T-helper 1 cell (primary cell): ENCODE measurements at places on chromosomes 11 and 22.

GRCh38 chr11:35376613-35377012 is 42.7 kb downstream of the SLC1A2 start:
- no peak for DNase-seq

DNA sequence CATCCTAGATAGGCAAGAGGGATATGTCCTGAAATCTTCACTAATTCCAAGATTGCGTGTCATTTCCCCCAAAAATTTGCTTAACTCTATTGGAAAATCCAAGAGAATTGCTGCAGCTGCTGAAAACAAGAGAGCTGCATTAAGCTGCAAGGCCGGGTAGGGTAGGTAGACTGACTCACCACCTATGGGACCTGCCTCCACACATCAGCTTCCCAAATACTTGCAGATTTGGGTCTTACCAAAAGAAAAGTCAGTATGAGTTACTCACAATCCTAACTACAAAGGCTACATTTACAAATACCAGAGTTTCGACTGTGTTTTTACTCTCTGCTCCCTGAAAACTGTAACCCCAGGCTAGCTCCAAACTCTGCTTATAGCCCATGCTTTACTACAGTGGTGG is 142.5 kb upstream of the TEAD1 start:
- DNase-seq = no peak

- no peak for DNase-seq
Measured at GRCh38 chr11:30091737-30092136, 74.9 kb upstream of the KCNA4 start.

DNA sequence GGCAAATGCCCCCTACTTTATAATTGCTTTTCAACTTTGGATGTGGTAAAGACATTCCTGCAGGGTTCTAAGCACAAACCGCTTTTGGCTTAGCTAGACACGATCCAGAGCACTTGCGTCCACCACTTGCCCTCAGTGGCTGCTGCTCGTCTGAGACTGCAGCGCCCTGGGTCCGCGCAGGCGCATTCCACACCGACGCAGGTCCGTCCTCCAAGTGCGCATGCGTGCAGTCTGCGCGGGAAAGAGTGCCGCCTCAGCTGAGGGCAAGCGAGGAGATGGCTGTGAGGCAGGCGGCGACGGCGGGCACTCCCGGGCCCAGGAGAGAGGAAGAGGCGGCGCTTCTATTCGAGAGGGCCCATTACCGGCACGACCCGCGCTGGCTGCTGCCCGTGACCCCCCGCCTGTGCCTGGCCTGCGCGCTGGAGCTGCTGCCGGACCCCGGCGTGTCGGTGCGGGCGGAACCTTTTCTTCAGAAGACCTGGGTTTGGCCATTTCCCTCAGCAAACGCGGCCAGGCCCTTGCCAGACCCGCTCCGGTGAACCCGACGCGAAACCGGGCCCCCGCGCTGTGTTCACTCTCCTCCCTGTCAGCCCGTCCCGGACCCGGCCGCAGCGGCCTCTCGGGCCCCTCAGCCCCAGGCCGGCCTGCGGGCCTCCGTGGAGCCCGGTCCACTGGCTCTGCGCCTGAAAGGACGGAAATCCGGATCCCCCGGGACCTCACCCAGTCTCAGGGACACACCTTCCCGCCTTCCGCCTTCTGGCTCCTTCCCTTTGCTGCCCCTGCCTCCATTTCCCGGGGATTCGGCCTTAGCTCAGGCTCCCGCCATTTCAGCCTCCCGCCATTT is at the start of gene MEI1:
Gene MEI1, plus strand, starts transcription at position 240 of the 844 bp plus-strand sequence. Its CDS starts 36 bp downstream, at position 276.
- peak; percentile 82 for DNase-seq

GRCh38 chr11:64419818-64420485 is 61.0 kb downstream of the RPS6KA4 start:
- DNase-seq = no peak

DNA sequence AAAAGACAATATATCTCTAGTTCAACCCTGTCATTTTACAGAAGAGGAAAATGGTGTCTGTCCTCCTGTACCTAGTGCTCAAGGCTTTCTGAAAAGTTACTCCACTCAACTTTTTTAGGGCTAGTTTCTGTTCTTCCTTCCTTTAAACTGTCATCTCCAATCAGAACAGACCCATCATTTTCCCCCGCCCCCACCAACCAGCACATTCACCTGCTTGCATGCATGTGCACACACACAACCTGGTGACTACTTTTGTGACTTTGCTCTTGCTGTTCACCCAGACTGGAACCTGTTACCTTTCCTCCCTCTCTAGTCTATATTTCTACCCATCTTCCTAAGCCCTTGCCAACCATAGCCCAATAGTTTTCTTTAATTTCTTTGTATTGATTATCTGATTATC is 5.6 kb downstream of the FBXO7 start:
- no peak for DNase-seq

- peak; percentile 63 for DNase-seq
Measured at GRCh38 chr22:20080445-20080775, 369 bp downstream of the DGCR8 start.

DNA sequence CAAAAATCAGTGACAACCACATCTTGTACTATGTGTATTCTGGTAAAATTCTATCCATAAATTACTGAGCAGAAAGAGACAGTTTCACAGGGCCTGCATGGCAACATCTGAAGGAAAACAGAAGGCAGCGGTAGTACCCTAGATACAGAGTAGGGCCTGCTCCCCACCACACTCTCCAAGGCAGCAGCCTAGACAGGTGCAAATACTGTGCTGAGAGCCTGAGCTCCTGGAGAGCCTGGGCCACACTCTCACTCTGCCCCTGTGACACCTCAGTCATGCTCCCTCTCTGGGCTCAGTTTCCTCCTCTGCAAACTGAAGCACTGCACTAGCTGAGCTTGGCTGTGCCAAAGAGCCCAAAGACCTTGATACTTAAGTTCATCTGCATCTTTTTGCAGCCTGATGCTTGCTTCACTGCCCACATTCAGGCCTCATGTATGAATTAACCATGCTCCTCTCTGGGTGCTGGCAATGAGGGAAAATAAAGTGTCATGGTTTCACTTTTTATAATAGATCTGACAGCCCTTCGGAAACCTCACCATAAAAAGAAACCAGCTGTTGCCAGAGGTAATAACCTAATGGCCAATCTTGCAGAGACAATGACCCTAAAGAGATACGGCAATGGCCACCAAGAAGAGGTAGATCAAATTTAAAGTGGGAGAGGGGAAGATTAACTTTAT is 104.7 kb downstream of the PLEKHA7 start:
- no peak for DNase-seq

DNA sequence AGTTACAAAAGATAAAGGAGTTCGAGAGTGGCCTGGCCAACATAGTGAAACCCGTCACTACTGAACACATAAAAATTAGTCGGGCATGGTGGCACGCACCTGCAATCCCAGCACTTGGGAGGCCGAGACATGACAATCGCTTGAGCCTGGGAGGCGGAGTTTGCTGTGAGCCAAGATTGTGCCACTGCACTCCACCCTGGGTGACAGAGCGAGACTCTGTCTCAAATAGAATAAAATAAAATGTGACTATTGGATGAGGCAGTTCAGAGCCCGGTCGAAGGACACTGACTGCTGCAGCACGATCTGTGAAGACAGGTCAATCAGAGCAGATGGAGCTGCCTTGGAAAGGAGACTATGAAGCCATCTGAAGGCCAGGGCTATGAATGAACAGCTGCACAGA is 37.7 kb upstream of the ANO1 start:
- DNase-seq = no peak

- DNase-seq = peak; percentile 57
Measured at GRCh38 chr22:30969532-30970355, 679 bp downstream of the TUG1 start.

GRCh38 chr11:14029971-14030920 is 67.7 kb downstream of the SPON1 start:
- no peak for DNase-seq

DNA sequence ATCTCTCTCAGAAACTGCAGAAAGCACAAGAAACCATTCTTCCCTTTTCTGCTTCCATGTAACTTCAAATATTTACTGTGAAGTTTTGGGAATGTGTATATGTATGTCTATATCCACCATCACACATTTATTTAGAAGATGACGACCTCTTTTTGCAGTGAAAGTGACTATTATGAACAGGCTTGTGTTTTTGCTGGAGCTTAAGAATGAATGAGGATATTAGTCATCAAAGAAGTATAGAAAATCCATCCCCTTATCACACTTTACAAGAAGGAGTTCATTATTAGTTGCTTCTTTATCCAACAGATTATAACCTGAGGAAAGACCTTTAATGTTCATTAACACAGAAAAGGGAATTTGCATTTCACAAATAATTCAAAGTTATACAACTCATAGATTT is 21.1 kb upstream of the SLC5A12 start:
- DNase-seq = no peak

DNA sequence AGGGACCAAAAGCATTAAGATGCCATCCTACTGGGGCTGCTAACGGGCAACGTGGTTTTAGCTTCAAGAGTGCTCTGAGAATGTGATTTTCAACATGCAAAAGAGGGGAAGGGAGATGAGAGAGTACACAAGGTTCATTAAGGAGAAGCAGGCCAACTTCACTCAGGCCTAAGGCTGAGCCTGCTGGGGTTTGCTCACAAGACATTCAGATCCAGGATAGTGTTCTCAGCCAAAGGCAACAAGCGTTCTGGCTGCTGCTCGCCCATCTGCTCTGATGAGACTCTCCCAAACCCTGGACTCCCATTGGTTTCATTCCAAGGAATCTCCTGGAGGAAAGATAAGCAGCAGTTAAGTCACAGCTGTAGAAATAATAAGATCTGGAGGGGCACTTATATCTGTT is 23.6 kb upstream of the UPB1 start:
- no peak for DNase-seq

- DNase-seq = no peak
Measured at GRCh38 chr11:13721760-13722159, 53.3 kb downstream of the FAR1 start.

- no peak for DNase-seq
Measured at GRCh38 chr11:120067438-120068113, 70.3 kb downstream of the TRIM29 start.

DNA sequence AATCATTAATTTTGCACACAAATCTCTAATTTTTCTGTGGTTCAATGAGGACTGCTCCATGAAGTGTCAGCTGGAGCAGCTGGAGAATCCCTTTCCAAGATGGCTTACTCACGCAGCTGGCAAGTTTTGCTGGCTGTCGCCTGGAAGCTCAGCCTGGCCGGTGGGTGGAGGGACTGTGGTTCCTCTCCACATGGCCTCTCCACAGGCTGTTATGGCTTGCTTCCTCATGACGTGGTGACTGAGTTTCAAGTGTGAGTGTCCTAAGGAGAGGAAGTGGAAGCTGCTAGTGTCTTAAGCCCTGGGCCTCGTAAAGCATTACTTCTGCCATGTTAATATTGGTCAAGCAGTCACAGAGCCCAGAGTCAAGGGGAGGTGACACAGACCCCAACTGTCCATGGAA is 14.0 kb upstream of the NRIP3 start:
- DNase-seq = no peak

DNA sequence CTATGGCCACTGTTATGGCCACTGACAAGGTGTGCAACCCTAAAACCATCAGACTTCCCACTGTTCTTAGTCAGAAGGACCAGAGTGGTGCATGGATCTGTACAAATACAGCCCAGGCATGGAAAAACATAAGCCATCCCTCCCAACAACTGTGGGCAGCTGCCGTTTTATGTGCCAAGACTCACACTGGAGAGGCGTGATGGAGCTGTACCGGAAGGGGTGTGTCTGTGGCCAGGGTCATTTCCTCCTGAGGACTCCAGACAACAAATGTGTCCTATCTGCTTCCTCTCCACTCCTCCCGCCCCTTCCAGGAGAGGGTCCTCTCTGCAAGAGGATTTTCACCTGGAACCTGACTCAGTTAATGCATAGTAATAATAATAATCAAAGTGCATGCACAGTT is 29.5 kb downstream of the KCNJ1 start:
- DNase-seq = peak; percentile 44

DNA sequence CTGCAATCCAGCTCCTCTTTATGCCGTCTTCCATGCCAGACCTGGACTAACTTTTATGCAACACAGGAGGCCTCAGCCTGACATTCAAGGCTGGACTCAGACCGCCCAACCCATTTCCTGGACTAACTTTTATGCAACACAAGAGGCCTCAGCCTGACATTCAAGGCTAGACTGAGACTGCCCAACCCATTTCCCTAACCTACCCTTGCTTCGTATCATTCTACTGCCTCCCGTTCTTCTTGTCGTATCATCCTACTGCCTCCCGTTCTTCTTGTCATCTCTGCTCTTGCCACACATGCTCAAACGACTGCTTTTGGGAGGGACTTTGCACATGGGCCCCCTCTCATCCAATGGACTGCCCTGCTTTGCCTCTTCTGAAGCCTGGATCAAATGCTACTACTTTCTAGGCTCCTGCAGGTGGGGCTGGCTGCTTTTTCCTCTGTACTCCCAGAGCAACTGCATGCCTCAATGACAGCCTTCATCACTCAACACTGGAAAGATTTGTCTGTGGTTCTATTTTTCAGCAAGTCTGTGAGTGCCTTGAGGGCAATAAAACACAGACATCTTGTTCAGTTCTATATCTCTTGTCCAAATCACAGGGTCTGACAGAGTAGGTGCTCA is 7.8 kb downstream of the TBC1D10A start:
- DNase-seq = no peak

- no peak for DNase-seq
Measured at GRCh38 chr11:86510097-86510496, 135.4 kb downstream of the CCDC81 start.

DNA sequence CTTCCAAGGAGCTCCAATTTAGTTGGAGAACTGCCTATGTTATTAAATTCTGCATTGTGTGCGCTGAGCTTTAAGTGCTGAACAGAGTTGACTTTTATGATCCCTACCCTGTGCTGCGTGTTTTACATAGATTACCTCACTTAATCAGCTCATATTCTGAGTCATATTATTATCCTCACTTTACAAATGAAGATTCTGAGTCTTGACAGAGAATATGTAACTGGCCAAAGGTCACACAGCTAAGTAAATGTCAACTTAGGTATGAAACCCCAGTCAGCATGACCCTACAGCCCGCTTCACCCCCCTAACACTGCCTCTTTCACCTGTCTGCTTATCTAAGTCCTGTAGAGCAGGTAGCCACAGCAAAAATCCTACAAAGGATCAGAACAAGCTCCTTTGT is 19.8 kb upstream of the TMPRSS5 start:
- DNase-seq = no peak

DNA sequence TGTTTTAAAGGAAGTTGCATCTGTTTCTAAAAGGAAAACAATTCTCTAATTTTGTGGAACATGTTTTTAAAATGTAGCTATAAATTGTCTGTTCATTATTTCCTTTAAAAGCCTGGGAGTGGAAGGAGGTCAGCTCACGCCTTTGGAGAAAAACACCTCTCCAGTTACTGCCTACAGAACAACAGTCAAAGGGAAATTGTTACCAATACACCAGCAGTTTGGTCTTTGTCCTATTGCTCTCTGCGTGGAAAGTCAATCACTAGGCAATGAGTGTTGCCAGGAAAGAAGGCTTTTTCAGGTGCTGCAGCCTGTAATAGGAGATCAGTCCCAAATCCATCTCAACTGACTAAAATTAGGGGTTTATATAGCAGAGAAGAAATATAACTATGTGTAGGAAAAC is 22.2 kb downstream of the SVIP start:
- no peak for DNase-seq

GRCh38 chr22:29954203-29954855 is 71.4 kb downstream of the MTMR3 start:
- no peak for DNase-seq
